Endodermal cell (in vitro differentiated cells): ENCODE measurements at places on chromosomes 5 and 9.

- no peak for DNase-seq
Observed at GRCh38 chr9:1839909-1840308, 175.2 kb upstream of the SMARCA2 start.

GRCh38 chr5:179865491-179866240 is 7.0 kb upstream of the MRNIP start:
- DNase-seq = no peak

DNA sequence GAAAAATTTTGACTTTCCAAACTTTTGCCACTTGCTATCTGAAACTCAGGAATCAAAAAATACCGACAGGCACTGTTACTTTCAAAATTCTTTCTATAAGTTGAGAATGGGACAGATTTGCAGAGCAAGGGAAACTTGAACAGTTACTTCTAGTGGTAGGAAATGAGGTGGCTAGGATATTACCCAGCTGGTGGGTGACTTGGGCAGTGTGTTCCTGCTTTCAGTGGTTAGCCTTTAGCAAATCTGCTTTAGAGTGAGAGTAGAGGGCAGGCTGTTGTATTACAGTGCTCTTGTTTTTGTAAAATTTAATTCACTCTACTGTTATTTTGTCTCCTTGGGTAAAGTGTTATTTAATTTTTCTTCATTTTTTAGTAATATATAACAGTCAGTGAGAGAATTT is 40.2 kb upstream of the ROPN1L start:
- no peak for DNase-seq

DNA sequence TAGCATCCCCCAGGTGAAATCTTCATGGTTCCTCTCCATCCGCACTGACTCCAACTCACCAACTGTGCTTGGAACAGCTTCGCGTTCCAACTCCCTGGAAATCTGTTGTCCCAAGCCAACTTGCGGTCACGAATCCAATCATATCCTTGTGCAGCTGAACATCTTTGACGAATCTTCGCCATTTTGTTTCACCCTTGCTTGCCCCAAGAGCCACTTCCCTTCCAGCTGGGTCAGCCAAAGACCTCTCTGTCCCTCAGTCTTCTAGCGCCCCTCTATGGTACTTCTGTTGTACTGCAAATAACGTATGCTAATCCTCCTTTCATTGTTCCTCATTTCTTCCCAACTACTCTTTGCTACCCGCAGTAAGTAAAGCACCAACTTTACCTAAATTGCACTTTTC is 61.0 kb upstream of the TARS1 start:
- peak; percentile 68 for DNase-seq

- DNase-seq = peak; percentile 21
Observed at GRCh38 chr9:134564431-134565170, 77.0 kb upstream of the COL5A1 start.

GRCh38 chr5:138720840-138721239 is 32.4 kb upstream of the CTNNA1 start:
- no peak for DNase-seq

DNA sequence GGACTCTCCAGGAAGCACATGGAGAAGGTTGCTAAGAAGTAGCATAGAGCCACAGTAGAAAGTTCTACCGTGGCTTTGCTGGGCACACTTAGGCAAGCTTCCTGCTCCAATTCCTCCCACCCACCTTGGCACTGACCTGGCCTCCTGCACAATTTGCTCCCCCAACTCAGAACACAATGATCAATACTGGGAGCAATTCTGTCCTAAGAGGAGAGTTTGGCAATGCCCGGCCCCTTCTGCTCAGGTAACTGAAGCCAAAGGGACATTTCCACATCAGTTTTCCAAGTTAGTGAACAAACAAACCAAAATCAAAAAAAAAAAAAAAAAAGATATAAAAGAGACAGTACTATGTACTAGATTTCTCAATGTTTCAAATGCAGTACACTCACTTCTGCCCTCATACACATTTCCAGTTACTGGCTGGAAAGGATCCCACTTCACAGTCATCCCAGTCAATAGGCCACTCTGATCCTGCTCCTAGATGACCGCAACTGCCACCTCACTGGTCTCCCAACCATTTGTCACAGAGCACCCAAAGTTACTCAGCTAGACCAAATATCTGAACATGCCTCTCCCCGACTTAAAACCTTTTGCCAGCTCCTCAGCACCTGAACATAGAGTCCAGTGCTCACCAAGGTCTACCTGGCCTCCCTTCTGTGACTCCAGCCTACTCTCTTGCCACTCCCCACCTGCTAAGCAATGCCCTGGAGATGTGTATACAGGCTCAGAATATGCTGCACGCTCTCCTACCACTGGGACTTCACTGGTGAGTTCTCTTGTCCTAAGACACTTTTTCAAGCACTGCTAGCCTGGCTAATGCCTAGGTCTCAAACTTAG is 21.3 kb downstream of the ABCA1 start:
- DNase-seq = peak; percentile 7

- no peak for DNase-seq
Observed at GRCh38 chr9:30507166-30507565, 1877.3 kb upstream of the ACO1 start.

DNA sequence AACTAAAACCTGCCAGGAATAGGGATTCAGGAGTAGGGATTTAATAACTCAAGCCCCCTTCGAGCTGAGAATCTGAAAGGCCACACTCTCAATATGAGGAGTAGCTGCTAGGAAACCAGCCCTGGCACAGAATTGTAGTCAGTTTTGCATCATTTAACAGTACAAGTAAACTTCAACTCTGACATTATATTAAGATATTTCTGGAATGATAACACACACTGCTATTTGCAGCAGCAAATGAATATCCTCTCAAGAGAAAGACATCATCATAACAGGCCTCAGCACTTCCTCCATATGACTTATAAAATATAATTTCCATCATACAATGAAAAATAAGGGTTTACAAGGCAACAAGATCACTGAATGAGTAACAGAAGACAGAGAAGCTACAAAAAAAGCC is 138.2 kb upstream of the RFX3 start:
- no peak for DNase-seq

GRCh38 chr5:147479949-147480348 is 29.9 kb downstream of the DPYSL3 start:
- no peak for DNase-seq

DNA sequence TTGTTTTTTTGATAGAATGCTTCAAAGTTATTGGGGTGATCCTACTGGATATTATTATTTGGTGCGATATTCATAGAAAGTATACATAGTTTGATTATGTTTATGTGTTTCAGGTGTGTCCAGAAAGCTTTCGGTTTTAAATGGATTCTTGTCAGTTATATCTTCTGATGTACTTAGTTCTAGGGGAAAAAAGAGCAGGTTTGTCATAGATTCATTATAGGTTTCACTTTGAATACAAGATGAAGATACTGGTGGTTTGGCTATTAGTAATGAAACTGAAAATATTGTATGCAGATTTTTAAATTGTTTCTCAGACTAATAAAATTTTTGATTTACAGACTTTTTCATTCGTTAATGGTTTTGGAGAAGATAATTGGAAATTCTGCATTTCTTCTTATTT is 98.9 kb downstream of the MAN2A1 start:
- no peak for DNase-seq

- DNase-seq = no peak
Observed at GRCh38 chr9:19457693-19458009, 48.8 kb downstream of the ACER2 start.

GRCh38 chr5:68173007-68173406 is 42.5 kb upstream of the PIK3R1 start:
- DNase-seq = no peak

DNA sequence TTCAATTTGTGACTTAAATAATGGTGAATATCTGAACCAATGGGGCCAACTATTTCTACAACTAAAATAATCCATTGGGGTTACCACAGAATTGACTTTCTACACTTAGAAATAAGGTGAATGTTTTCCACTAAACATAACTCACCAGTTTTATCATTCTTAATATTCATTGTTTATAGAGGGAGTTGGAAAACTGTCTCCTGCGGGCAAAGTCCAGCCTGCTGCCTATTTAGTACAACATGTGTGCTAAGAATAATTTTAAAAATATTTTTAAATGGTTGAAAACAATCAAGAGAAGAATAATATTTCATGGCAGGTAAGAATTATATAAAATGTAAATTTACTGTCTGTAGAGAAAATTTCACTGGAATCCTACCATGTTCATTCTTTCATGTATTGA is 45.2 kb upstream of the ZFAND5 start:
- no peak for DNase-seq

GRCh38 chr9:133349965-133350616 is 2.1 kb downstream of the RPL7A start:
- DNase-seq = no peak

- DNase-seq = no peak
Observed at GRCh38 chr9:133463864-133464615, 4.3 kb downstream of the CACFD1 start.

DNA sequence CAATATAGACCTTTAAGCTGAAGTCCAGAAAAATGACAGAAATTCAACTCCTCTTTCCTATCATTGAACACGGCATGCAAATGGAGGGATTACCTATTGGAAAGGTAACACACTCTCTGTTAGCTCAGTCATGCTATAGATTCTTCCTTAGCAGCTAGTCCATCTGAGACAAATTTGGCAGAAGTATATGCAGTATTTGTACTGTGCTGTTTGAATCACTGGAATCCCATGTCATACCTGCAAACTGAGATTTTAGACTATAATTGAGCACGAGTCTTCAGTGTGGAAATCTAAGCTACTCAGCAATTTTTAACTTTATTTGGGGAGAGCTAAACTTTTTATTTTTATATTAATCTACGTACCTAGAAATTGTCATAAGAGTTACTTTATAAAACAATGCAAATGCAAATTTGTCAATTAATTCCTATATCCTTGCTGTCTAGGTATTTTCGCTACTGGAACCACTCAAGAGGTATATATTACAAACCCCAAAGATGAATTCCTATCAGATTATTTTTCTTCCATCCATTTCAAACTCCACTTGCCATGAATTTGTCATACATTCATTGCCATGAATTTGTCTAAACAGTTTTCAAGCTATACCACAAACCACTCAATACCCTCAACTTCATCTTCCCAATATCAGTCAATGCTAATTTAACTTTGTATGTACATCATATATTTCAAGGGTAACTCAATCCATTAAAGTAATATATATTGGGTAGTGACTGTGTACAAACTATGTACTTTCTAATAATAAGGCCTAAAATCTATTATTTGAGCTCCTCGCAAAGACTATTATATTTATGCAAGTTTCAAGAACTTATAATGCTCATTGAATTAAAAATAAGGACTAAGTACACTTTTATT is 224.8 kb downstream of the MEF2C start:
- DNase-seq = no peak

DNA sequence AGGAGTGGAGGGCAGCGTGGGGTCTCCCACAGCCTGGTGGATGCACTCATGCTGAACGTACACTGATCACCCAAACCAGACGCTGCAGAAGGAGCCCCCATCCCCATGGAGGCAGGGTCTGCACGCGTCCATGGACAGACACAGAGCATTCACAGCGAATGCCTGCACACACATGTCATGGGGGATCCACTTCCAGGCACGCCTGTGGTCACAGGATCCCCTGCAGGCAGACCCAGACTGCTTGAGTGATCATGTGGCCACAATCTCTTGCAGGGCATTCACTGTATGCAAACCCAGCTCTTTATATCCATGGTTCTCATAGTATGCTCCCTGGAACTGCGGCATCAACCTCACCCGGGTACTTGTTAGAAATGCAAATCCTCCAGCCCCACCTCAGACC is 5.4 kb downstream of the SNCB start:
- DNase-seq = no peak

GRCh38 chr5:178595150-178595549 is 5.0 kb upstream of the COL23A1 start:
- no peak for DNase-seq

DNA sequence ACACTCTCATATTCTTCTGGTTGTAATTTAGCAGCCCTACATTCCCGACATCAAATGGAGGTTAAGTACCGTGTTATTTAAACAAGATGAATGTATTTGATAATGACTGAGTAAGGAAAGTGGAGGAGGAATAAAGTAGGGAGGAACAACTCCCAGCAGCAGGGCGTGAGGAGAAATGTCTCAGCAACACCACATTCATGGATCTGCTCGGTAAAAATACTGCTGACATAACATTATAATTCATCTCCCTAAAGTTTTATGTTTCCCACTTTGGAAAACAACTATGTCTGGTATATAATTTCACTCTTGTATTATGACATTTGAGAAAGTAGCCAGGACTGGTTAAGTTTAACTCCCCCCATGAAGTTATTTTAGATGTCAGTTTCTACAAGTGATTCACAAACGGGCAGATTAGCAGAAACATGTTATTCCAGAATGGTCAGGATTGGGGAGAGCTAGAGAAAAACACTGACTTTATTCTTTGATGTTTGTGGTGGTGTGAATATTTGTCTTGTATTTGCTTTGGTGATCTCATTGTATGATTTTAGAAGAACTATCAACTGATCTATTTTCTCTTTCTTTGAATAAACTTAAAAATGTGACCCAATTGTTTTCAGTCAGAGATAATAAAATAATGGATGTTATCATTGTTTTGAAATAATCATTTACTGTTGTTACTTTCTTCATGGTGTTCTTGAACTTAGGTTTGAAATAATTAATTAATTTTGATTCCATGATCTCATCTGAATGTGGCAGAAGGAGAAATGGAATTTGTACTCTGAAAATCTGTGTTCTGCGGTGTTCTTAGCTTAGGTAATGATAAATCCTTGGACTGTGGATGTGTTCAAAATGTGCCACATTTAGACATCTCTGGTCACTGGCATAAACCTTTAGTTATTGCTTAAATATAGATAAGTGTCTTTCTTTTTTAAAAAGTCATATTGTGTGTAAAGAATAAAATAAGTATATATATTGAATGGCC is 303.6 kb upstream of the ZNF608 start:
- no peak for DNase-seq

- DNase-seq = no peak
Observed at GRCh38 chr5:158406884-158407823, 548.2 kb upstream of the CLINT1 start.

GRCh38 chr9:78213712-78214111 is 22.2 kb upstream of the CEP78 start:
- no peak for DNase-seq

DNA sequence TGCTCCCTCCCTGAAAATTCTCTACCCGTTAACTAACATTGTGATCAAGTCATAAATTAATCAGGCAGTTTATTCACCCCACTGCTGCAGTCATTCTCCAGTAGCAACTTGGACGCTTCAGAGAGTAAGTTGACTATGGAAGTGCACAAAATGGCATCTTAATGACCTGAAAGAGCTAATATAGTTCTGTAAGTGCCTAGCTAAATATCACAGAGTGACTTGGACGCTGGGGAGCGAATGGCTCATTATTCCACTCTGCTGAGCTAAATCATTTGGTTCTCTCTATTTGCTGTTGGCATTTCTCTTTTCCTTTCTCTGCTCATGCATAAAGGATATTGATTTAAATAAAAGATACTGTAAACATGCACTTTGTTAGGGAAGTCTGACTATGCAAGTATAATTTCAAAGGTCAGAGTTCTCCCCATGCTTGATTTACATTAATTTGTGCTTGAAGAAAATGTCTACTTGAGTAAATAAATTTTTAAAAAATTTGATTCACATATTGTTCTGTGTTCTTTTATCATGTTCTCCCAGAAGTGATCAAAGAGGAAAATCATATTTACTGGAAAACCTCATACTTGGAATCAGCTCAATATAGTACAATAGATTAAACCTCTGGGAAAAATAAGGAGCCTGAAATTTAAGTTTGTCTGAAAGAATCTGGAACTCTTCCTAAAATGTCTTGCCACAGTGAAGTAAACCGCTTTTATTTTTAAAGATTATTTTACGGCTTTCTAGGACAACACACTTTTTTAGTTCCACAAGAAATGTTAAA is 169.5 kb upstream of the HAPLN1 start:
- DNase-seq = no peak

- no peak for DNase-seq
Observed at GRCh38 chr5:100758306-100758705, 144.8 kb downstream of the ST8SIA4 start.

- DNase-seq = no peak
Observed at GRCh38 chr5:169670769-169671525, 33.9 kb downstream of the DOCK2 start.
